ENCODE measurements at places on chromosomes 6 and 20.
A peak's percentile ranks its signal among the peaks of the same experiment; 100 is the strongest.

DNA sequence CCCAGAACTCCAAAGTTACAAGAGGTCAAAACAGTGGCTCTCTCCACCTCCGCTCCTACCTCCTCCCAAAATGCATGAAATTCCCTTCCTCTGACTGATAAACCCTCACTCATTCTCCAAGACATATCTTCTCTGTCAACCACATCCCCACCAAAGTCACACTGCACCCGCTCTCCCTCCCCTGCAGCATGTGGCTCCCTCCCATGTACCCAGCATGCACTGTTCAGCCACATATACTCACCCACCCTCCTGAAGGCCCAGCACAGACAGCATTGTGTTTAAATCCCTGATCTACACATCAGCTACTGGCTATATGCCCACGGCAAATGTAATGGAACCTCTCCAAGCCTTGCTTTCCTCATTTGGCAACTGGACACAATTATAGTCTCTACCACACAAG, 5.5 kb upstream of the POU5F1 start:
- DNase-seq, result peak; percentile 47

DNA sequence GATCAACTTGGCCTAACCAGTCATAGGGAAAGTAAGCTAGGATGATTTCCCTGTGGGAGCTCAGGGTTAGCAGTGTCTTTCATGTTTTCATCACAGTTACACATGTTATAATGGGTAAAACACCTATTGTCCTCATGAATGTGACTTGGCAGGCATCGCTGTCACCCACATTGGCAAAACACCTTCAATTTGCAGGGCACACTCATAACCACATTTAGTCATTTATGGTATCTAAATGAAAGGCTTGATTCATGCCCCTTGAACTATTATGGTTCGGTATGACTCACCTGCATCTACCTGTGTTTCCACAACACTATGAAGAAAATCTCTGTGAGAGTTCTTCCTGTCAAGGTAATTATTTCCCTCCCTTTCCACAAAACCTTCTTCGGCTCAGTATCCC, 49.2 kb downstream of the FRK start:
- DNase-seq, result no peak

DNA sequence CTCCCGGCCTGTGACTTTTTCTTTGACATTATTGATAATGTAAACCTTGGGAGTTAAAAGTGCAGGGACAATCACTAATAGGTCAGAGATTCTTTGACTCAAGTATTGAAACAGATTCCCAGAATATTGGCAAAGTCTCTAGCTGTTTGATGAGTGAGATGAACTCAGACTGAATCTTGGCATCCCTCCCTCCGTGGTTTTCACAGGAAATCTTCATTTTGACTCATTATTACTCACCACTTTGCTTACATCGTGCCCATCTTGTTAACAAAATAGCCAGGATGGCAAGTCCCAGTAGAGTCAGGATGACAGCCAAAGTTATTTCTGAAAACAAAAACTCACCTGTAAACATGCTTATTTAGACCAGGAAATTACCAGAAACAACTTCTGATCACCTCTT, 2.0 kb downstream of the TSBP1 start:
- DNase-seq, result peak; percentile 50

- no peak for DNase-seq
Measured at GRCh38 chr6:10395171-10395703, 19.6 kb downstream of the TFAP2A start.

DNA sequence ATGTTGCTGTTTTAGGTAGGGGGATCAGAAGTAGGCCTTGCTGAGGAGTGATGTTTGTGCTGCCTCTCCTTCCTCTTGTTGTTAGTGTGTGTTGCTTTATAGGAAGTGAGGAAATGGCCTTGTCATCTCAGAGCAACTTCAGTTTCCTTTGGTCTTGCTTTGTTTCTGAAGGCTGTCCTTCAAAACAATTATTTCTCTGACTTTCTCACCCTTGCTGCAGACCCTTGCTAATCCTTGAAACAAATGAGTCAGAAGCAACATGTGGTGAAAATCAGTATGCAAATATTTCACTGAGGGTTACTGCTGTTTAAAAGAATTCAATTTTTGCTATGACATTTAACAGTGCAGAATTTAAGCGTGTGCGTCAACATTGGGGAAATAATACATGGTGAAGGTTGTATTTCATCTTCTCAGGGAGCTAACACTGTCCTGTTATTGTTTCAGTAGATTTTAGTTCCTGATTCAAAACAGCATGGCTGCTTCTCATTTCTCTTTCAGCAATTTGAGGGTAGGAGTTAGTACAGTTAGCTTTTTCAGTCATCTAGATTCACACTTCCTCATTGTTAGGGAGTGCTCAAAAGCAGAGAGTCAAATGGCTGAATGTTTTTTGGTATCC, 13.8 kb downstream of the RNF144B start:
- no peak for DNase-seq

DNA sequence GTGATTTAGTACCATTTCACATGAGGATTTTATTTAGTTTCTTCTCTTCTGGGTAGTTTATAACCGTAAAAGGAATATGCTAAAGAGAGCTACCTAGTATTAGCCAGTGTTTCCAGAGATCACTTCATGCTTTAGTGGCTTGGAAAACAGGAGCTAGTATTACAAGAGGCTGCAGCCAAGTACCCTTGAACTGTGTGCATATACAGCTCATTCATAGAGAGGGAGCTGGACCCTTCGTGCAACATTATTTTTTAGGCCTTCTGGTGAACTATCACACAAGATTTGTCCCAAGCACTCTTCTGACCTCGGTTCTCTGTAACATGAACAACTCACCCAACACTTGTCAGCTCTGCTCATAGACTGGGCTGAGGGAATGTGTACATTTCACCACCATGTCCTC, 74.9 kb upstream of the RIN2 start:
- DNase-seq, result no peak

- DNase-seq, result no peak
Measured at GRCh38 chr20:13028673-13029072, 19.9 kb downstream of the SPTLC3 start.

DNA sequence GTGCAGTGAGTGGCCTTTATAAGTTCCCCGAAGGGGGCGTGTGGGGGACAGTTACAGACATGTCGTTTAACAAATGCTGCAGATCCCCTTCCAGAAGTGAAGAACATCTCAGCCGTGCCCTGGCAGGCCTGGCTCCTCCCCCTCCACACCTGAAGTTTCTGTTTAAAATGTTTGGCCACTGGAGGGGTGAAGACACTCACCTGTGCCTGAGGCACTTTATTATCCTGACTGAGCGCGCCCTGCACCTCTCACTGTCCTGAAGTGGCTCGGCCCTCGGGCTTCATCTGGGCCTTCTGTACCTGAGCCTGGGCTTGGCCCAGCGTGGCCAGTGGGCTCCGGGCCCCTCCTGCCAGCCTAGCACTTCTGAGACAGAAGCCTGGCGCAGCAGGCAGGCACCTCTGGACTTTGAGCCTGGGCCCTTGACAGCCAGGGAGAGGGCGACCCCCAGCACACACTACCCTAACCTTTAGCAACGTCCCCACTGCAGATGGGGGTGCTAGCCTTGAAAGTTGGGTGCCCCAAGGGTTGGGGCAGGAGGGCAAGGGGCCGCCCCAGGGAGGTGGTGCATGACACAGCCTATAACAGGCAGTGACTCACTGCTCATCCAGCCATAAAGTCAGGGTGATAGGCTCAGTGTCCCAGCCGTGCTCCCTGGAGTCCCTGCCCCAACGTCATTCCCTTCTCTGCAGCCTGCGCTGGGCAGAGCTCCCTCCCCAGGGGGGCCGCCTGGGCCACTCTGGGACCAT, 13.6 kb upstream of the GATA5 start:
- DNase-seq, result no peak

- no peak for DNase-seq
Measured at GRCh38 chr6:125987026-125987617, 782 bp downstream of the TRMT11 start.

DNA sequence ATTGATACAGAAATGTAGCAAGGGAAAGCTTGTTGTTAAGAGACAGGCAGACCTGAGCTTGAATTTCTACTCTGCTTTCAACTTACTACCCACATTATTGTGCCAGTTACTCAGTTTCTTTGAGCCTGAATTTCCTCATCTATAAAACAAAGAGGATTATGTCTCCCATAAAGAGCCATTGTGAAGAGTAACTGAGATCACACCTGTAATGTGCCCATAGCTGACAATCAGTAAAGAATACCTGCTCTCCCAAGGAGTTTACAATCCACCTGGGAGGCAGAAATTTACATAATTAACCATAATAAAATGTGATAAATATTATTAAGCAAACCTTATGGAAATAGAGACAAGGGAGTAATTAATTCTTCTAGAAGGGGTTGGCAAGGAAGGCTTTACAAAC, 204.9 kb downstream of the EPM2A start:
- no peak for DNase-seq

DNA sequence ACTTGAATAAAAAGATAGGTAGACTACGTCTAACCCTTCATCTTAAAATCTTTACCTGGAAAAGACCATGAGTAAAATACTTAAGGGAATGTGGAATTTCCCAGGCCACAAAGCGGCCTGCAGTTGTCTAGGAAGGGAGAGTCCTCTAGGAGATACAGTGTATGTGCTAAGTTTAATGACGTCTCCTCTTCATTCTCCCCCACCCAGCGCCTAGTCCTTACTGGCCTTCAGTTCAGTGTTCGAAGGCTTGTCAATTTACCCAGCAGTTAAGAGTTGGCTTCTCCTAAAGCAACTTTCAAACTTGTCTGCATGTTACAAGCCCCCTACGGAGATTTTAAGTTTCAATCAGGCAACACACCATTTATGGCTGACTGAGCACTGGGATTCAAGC, 35.2 kb downstream of the HFE start:
- DNase-seq, result no peak

- no peak for DNase-seq
Measured at GRCh38 chr20:25382704-25383370, 7.8 kb downstream of the ABHD12 start.

DNA sequence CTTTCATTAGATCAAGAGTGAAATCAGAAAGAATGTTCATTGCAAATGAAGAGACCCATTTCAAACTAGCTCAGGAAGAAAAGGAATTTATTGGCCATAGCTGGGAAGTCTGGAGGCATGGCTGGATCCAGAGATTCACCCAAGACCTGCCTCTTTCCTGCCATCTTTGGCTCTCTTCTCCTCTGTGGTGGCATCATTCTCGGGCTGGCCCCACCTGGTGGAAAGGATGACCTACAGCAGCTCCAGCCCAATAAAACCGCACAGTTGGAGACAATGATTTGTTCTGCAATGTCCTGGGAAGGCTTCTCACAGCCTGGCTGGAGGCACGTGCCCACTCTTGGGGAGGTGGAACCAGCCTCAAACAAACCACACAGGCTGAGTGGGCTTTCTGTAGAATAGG, 18.1 kb upstream of the FERMT1 start:
- no peak for DNase-seq

- DNase-seq, result no peak
Measured at GRCh38 chr20:62782149-62782892, 14.0 kb upstream of the MRGBP start.

GRCh38 chr6:110626442-110626841, 150.0 kb upstream of the SLC22A16 start:
- DNase-seq, result no peak

- DNase-seq, result no peak
Measured at GRCh38 chr20:38369389-38369788, 23.1 kb downstream of the LBP start.

DNA sequence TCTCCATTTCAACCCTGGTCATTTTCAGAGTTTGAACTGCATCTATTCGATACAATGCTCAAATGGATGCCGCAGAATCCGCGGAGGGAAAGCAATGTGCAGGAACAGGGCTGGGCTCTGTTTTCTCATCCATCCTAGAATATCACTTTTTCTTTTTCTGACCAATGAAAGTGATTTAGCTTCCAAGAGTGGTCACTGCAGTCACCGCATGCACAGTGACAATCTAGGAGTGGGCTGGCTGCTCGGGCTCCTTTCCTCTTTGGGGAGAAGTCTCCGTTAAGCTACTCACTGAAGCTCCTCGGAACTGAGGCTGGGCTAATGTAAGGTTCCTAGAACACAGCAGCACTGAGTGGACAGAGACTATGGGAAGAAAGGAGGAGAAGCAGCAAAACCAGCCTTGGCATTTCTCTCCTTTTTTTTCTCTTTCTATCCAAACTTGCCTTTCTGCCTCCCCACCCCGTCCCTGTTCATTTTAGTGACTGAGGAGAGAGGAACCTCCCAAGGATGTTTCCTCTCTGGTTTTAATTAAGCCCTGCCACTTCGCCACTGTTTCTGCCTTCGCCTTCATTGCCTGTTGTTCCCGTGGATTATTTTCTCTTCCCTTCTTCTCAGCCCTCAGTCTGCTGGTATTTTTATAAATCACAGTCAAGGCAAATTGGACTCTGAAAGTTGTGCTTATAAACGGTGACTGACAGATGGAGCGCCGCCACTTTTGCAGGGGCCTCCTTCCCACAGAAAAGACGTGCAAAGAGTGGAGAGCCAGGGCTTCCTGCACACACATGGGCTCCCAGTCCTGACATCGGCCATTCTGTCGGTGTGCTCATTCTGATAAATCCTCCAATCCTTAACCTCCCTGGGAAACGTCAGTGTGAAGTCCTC, 41.1 kb downstream of the RAMACL start:
- DNase-seq, result no peak

GRCh38 chr6:5286780-5287179, 25.5 kb downstream of the FARS2 start:
- DNase-seq, result no peak

DNA sequence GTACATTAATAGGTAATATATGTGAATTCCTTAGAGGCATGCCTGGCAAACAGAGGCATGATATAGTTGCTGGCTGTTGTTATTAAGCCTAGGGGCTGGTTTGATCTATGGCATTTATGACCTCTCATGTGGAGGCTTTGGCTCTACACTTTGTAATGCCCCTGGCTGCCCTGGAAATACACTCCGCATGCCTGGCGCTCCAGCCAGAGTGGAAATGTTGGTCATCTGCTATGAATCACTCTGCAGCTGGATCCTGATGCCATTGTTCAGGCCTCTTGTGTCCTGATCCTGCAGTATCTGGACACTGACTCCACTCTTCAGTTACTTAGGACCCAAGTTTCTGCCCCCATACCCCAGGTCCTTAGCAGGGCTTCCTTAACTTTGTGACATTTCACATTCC, 200.5 kb upstream of the PCSK2 start:
- DNase-seq, result no peak

- no peak for DNase-seq
Measured at GRCh38 chr6:43990627-43991619, 136.3 kb downstream of the MRPL14 start.

- DNase-seq, result no peak
Measured at GRCh38 chr20:45344168-45344860, 3.9 kb downstream of the SDC4 start.

DNA sequence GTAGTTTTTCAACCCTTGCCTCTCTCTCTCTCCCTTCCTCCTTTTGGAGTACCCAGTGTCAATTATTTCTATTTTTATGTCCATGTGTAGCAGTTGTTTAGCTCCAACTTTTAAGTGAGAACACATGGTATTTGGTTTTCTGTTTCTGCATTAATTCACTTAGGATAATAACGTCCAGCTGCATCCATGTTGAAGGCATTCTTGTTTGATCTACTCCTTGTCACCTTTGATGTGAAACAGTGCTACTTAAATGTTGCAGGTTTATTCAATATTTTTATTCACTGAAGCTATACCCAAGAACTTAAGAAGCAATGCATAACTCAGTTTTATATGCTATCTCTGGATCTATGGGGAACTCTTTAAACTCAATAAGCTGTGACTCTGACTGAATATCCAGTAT, 465.2 kb upstream of the ADGRB3 start:
- DNase-seq, result no peak
